Fibroblast of skin of right quadriceps (primary cell): ENCODE measurements at places on chromosomes 5 and 9.

DNA sequence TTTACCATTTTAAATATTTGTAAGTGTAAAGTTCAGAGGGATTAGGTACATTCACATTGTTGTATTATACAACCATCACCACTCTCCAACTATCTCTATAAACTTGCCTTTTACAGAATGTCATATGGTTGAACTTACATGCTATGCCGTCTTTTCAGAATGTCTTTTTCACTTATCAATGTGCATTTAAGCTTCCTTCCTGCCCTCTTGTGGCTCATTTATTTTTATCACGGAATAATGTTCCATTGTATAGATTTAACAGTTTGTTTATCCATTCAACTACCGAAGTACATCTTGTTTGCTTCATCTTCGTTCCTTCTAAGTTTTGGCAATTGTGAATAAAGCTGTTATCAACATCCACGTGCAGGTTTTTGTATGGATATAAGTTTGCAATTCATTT lies 133.3 kb upstream of the C6 start:
- no peak for DNase-seq

- no peak for DNase-seq
These were observed 92.4 kb downstream of the RORB start for GRCh38 chr9:74589576-74589975.

- DNase-seq, result peak; percentile 46
These were observed 84.9 kb downstream of the TEK start for GRCh38 chr9:27193886-27194285.

- DNase-seq, result no peak
These were observed 28.1 kb upstream of the SH3PXD2B start for GRCh38 chr5:172482156-172483020.
